ENCODE measurements at places on chromosomes 16 and 17. TPM values are rescaled to one million over a fixed set of nuclear protein-coding genes. Genes with fewer than 3 reads are reported as not detected.

DNA sequence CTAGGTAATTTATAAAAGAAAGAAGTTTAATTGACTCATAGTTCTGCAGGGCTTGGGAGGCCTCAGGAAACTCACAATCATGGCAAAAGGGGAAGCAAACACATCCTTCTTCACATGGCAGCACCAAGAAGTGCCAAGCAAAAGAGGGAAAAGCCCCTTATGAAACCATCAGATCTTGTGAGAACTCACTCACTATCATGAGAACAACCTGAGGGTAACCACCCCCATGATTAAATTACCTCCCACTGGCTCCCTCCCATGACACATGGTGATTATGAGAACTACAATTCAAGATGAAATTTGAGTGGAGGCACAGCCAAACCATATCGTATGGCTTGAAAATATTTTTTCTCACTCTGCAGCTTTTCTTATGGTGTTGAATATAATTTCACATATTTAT lies 151.7 kb downstream of the ANKFN1 start:
- H3K27me3 ChIP-seq, result peaks cover 7% of the 10 kb centered on the region
- no peaks in the 10 kb centered on the region for H3K36me3 ChIP-seq
- no peaks in the 10 kb centered on the region for H3K4me1 ChIP-seq
- DNase-seq, result no peak
- H3K27ac ChIP-seq, result no peak overlapping the region

DNA sequence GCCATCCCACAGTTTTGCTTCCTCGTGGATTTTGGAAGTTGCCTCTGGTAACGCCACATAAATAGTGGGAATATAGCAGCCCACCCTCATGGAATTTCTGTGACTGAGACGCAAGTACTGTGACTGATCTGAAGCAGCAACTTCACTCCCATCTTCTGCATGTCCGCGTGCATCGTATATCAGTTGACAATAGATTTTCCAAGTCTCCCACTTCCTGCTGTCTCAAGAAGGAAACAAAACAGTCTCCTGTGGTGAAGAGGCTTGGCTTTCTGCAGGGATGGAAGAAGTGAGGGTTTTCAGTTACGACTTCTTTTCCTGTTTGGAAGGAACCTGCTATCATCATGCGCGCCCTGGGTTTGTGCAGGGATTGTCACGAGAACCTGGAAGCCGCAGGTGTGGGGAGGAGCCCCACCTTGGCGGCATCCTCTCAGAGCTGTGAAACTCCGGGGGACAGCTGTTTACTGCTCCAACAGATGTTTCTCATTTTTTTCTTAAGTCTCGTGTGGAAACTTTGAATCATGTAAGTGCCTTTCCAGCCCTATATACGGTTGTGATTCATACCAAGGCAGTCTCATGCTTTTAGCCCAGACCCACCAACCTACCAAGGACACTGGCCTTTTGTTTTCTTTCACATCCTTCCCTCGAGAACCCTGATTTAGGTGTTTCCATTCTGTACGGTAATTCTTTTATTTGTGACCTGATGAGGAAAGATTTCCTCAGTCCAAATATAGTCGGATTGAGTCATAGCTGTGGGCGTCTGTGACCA lies 57.5 kb downstream of the WIPI1 start:
- H3K27ac ChIP-seq, result peak overlapping the region; percentile 88
- no peaks in the 10 kb centered on the region for H3K27me3 ChIP-seq
- H3K36me3 ChIP-seq, result peaks cover 20% of the 10 kb centered on the region
- H3K4me3 ChIP-seq, result peak overlapping the region; percentile 62
- DNase-seq, result peak; percentile 80

GRCh38 chr17:6279659-6280058 lies 155.3 kb downstream of the AIPL1 start:
- H3K27me3 ChIP-seq, result peaks cover 2% of the 10 kb centered on the region
- H3K4me1 ChIP-seq, result no peaks in the 10 kb centered on the region
- H3K4me3 ChIP-seq, result no peak overlapping the region
- H3K36me3 ChIP-seq, result no peaks in the 10 kb centered on the region

DNA sequence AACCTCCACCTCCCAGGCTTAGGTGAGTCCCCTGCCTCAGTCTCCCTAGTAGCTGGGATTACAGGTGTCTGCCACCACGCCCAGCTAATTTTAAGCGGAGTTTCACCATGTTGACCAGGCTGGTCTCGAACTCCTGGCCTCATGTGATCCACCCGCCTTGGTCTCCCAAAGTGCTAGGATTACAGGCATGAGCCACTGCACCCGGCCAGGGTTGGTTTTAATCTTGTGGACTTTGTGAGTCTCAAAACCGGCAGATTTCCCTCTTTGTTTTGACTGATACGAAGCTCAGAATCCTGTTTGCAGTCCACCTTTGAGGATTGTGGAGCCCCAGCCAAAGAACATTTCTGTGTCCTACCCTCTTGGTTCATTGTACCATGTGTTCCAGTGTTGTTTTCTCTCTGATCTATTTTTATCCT lies 16.4 kb upstream of the CPSF4L start:
- H3K36me3 ChIP-seq, result no peaks in the 10 kb centered on the region
- no peaks in the 10 kb centered on the region for H3K27me3 ChIP-seq
- no peaks in the 10 kb centered on the region for H3K4me1 ChIP-seq
- H3K4me3 ChIP-seq, result no peak overlapping the region

DNA sequence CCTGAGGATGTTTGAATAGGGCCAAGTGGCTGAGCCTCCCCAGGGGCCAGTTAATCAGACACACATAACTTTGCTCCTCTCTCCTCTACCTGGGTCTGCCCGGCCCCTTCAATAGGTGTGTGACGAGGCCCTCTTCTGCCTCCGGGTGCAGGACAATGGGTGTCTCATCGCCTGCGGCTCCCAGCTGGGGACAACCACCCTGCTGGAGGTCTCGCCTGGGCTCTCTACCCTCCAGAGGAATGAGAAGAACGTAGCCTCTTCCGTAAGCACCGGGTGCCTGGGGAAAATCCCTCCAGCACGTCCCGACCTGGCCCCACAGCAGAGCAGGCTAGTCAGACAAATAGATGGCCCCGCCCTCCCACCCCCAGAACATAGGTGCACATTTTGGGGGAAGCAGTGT lies 16.1 kb upstream of the KIF19 start:
- peaks cover 12% of the 10 kb centered on the region for H3K4me1 ChIP-seq
- H3K4me3 ChIP-seq, result no peak overlapping the region
- DNase-seq, result no peak
- H3K27me3 ChIP-seq, result peaks cover 7% of the 10 kb centered on the region

DNA sequence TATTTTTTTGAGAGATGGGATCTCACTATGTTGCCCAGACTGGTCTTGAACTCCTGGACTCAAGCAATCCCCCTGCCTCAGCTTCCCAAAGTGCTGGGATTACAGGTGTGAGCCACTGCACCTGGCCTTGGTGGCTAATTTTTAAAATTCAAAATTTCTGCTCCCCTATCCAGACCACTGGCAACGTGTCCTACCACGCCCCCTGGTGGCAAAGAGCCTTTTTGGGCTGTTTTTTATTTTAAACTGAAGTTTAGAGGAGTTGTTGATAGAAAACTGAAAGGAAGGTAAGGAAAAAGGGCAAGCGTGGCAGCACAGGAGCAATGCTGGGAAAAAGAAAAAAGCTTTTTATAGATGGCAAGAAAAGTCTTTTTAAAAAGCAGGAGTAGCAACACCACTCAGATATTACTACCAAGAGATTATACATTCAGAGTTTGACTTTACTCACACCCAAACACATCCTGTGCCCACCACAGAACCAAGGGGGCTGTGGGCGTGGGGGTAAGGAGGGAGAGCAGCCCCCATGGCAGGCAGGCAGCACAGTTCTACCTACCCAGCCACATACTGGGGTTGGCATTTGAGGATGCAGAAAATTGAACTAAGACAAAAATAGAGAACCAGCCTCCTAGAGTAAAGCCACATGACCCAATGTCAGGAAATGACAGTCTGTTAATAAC lies 4.2 kb upstream of the MXRA7 start:
- no peaks in the 10 kb centered on the region for H3K27me3 ChIP-seq
- peaks cover 30% of the 10 kb centered on the region for H3K4me1 ChIP-seq
- DNase-seq, result peak; percentile 94
- H3K27ac ChIP-seq, result peak overlapping the region; percentile 66
- peaks cover 55% of the 10 kb centered on the region for H3K36me3 ChIP-seq

DNA sequence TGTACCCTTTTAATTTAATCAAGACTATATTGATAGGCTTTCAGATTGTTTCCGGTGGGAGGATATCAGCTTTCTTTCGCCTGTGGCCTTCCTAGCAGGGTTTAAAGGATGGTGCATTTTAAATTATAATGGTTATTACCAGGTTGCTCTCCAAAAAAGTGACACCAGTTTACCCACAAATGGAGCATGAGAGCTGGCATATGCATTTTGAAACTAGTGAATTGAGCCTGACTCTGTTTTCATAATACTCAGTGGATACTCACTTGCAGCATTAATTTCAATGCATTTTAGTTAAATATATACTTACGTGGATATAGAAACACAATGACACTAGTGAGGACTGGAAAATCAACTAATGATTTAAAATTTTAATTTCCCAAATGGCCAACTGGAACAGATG lies 5.8 kb downstream of the MYL4 start:
- no peak overlapping the region for H3K27ac ChIP-seq
- peaks cover 33% of the 10 kb centered on the region for H3K27me3 ChIP-seq
- peaks cover 18% of the 10 kb centered on the region for H3K4me1 ChIP-seq
- H3K36me3 ChIP-seq, result no peaks in the 10 kb centered on the region
- no peak for DNase-seq

DNA sequence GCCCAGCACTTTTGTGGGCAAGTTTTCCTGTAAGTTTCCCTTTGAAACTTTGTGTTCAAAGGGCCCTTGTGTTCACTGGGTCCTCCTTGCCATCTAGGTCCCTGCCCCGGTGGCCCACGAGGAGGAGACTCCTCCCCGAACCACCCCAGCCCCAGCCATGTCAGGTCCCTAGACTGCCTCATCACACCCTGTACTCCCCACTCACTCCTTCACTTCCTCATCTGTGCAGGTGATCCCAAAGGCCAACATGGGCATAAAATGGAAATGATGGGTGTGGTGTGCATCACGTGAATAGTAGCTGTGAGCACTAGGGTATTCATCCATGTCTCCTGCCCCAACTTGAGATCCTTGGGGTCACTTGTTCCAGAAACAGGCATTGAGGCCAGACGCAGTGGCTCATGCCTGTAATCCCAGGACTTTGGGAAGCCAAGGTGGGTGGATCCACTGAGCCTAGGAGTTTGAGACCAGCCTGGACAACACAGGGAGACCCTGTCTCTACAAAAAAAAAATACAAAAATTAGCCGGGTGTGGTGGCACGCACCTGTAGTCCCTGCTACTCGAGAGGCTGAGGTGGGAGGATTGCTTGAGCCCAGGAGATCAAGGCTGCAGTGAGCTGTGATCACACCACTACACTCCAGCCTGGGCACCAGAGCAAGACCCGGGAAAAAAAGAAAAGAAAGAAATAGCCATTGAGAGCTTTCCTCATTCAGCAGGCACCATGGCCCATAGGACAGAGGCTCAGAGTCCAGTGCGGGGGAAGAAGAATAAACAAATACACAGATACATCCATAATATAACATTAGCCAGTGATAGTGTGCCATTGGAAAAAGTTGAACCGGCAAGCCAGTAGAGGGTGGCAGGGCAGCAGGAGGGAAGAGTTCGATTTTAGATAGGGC lies 74.5 kb downstream of the KATNIP start:
- H3K27ac ChIP-seq, result no peak overlapping the region
- no peaks in the 10 kb centered on the region for H3K27me3 ChIP-seq
- peaks cover 2% of the 10 kb centered on the region for H3K36me3 ChIP-seq
- no peaks in the 10 kb centered on the region for H3K4me1 ChIP-seq
- no peak for DNase-seq
- H3K4me3 ChIP-seq, result no peak overlapping the region

DNA sequence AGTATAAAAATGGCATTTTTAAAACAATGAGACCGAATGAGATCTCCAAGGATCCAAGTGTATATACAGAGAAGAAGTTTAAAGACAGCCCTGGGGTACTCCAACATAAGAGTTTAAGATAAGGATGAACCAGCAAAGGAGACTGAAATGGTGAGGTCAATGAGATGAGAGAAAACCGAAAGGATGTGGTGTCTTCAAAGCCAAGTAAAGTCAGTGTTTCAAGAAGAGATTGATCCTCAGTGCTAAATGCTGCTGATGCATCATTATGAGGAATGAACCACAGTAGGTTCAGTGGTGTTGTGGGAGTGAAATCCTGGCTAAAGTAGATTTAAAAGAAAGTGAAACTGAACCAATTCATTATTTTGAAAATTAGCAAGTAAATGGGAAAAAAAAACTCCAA lies 38.1 kb upstream of the NLK start:
- no peak overlapping the region for H3K27ac ChIP-seq
- peak; percentile 69 for DNase-seq
- H3K27me3 ChIP-seq, result peaks cover 7% of the 10 kb centered on the region
- H3K36me3 ChIP-seq, result no peaks in the 10 kb centered on the region

DNA sequence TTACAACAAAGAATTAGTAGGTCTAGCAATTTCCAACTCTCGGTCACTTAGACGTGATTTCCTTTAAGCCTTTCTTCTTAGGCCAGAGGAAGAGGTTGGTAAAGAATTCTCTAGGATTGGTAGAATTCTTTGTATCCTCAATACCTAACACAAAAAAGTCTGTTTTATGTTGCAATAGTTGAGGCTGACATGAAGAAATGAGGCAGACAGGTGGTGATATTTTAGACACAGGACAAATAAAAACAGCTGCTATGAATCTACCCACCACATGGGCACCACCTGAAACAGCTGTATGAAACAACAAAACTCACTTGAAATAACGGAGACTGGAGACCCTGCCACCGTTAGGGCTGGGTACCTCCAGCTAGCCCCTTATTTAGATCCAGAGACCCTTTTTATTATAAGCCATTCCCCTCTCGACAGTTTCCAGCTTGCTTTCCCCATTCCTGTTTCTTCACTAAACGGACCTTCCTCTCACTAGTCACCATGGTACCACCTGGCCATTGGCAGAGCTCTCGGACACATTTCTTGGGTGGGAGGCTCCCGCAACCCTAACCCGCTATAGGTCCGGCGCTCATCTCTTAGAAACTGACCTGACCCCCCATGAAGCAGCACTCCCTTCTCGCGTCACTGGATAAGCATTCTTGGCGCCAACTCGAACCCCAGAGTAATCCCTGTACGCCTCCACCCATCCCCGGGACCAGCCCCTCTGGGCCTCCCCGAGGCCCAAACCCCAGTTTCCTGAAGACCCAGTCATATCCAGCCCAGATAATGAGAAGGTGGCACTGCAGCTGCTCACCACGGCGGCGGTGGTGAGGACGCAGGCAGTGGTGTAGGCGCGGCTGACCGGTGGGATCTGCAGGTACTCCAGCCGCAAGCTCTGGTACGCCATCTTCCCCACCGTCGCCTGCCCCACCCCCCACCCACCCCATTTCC lies at the start of gene DERL2:
Gene DERL2, minus strand, starts transcription at position 909 of the 936 bp plus-strand sequence. Its CDS starts 17 bp downstream, at position 892.
- peak within 1 kb of the TSS; percentile 99 for H3K27ac ChIP-seq
- peaks cover 55% of the 10 kb centered on the region for H3K4me1 ChIP-seq
- no peak for DNase-seq

- no peak overlapping the region for H3K4me3 ChIP-seq
- no peaks in the 10 kb centered on the region for H3K27me3 ChIP-seq
- no peak for DNase-seq
- peaks cover 32% of the 10 kb centered on the region for H3K36me3 ChIP-seq
Measured at GRCh38 chr16:80794071-80794470, 10.3 kb downstream of the CDYL2 start.

The EVPLL gene
- total RNA-seq, result not detected

The OTOA gene
- not detected for total RNA-seq

The KRTAP4-16 gene
- not detected for total RNA-seq

The TMEM114 gene
- not detected for total RNA-seq

The KRTAP4-3 gene
- total RNA-seq, result not detected

The CES1 gene
- not detected for total RNA-seq

The CCDC144A gene
- 2.9 TPM for total RNA-seq

Measured in activated CD4-positive, alpha-beta T cell treated with anti-CD3 and anti-CD28 coated beads, Interleukin-2, amount 10 ng/mL, durations not matched to agents 24 days and 14 days (primary cell).